ENCODE measurements at places on chromosomes 1 and 21.

DNA sequence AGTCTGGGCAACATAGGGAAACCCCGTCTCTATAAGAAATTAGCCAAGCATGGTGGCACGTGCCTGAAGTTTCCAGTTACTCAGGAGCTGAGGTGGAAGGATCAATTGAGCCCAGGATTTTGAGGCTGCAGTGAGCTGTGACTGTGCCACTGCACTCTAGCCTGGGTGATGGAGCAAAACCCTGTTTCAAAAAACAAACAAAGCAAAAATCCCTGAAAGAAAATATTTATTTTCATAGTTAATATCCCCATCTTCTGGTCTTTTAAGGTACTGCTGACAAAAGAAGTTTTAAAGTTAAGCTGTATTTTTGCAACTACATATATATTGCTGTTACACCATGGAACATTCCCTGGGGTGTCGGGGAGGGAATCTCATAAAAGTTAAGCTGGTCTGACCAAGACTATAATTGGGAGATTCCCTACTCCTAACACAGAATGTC is 26.0 kb downstream of the VAMP4 start:
- no peak for DNase-seq

GRCh38 chr1:80579055-80579454 is 1221.7 kb upstream of the ADGRL2 start:
- DNase-seq = no peak

DNA sequence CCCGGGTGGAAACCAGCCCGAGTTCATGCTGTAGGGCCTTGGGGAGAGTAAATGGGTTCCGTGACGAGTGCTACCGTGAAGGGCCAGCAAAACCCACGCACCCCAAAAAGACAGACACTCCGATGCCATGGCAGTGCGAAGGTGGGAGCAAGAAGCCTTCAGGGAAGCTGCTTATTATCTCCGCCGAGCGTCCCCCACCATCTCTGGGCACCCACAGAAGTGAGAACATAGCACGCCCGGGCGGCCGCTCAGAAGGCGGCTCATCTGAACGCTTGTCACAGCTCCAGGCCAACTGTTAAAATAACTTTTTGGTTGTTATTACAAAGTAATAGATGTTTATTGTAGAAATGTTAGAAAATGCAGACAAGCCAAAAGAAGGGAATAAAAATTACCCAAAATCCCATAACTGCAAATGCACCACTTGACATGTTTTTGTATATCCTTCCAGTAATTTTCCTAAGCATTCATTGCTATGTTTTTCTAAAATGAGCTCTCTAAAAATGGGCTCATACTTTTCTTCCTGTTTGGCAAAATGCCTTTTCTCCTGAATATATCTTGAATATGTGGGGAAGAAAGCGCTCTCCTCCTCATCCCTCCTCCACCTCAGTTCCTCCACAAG is 234.9 kb downstream of the NPHP4 start:
- DNase-seq = no peak

- DNase-seq = no peak
Measured at GRCh38 chr1:205700865-205701401, 20.6 kb upstream of the SLC45A3 start.

DNA sequence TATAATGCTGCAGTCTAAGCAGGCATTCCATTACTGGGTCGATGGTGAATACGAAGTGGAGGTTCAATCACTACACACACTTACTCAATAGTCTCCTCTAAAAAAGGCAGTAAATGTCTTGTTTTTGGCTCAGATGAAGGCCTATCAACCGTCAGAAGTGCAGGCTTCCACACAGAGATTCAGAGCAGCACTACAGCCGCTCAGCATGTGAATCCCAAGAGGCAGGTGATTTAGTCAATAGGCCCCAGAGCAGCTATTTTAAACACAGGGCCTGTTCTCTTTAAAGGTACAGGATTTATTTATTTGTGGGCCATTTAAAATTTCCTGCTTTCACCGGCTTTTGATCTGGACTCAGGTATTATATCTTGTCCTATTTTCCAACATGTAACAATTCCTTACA is 293.7 kb downstream of the RGS7 start:
- DNase-seq = no peak

DNA sequence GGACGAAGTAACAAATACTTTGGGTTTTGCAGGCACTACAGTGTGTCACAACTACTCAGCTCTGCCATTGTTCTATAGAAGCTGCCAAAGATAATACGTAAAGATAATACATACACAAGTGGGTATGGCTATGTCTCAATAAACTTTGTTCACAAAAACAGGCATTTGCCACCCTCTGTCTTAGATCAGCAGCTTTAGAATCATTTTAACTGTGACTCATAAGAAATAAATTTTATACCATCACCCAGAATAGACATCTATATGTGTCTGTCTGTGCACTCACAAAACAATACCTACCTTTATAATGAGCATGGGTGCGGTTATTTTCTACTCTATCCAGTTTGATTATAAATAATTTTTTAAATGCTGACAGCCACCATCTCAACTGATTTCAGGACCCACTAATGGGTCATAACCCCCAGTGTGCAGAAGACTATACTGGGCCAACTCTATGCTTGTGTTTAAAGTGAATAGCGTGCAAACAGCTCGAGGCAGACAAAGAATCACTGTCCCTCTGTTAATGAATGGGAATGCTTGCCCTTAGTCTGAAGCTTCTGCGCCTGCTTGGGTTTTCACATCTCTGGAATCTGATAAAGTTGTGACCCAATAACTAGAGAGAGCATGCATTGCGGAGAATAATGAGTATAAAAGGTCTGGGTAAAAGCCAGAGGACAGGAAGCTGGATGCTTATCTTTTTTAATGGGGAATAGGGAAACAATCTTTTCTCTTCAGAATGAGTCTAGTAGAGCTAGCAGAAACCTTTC is 216.2 kb downstream of the PLPP3 start:
- DNase-seq = no peak

All from HS-27A (cell line).